Cortex of kidney (tissue), 1 donor: ENCODE measurements at places on chromosomes 7 and 10.

- DNase-seq = no peak
Observed at GRCh38 chr10:21473541-21473940, 51.9 kb downstream of the SKIDA1 start.

- DNase-seq = no peak
Observed at GRCh38 chr10:44427037-44427436, 42.1 kb upstream of the CXCL12 start.

- DNase-seq = no peak
Observed at GRCh38 chr10:48885376-48885775, 54.3 kb downstream of the LRRC18 start.

GRCh38 chr7:40199076-40199802 lies 64.4 kb downstream of the SUGCT start:
- no peak for DNase-seq

DNA sequence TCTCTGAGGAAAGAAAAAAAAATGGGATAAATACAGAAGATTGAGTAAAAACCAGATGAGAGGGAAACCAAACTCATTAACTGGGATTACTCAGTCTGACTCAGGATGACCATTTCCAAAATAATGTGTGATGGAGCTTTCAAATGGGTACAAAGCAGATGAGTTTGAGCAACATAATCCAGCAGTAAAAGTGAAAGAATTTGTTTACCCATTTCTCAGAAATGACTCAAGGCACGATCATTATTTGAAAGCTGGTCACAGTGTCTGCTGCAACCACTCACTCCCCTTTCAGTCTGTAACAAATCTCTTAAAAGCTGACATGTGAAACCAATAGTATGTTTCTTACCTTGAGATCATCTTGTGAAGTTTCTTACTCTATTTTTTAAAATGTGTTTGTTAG lies 104.7 kb upstream of the KLF14 start:
- DNase-seq = no peak

DNA sequence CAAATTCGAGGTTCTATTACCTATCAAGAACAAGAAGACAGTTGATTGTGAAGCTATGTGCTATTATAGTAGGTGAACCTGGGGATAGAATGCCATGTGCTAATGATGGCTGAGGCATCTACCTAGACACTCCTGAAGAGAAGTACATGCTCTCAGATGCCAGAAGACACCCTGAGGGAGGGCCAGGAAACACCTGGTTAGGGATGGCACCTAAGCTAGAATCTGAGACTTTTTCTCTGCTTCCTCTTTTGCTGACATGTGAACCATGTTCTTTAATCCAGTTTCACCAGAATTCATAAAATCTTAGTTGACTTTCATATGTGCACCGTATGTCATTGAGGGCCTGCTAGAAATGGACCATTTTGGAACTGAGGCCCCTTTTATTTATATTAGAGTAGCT lies 242.8 kb downstream of the GPR158 start:
- DNase-seq = no peak

DNA sequence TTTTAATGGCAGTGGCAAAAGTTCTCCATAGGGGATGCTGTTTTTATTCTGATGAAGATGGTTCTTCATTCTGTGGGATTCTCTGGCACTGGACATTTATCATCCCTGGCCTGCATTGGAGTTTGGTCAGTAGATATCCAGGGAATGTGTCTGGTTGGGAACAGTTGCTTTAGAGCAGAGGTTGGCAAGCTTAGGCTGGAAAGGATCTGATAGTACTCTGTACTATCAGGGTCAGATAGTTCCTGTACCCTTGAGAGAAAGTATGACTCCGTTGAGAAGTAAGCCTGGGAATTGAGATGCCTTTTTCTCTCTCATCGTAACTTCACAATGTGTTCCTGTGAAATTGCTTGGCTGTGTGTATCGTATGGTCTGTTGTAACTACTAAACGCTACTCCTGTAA lies 244.1 kb downstream of the POLR1F start:
- no peak for DNase-seq

DNA sequence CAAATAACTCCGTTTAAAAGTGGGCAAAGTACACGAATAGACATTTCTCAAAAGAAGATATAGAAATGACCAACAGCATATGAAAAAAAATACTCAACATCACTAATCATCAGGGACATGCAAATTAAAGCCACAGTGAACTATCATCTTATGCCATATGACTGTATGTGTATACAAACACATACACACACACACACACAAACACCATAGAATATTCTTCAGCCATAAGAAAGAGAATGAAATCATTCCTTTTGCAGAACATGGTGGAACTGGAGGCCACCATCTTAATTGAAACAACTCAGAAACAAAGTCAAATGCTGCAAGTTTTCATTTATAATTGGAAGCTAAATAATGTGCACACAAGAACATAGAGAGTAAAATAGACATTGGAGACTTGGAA lies 1019.4 kb downstream of the KCNMA1 start:
- no peak for DNase-seq

DNA sequence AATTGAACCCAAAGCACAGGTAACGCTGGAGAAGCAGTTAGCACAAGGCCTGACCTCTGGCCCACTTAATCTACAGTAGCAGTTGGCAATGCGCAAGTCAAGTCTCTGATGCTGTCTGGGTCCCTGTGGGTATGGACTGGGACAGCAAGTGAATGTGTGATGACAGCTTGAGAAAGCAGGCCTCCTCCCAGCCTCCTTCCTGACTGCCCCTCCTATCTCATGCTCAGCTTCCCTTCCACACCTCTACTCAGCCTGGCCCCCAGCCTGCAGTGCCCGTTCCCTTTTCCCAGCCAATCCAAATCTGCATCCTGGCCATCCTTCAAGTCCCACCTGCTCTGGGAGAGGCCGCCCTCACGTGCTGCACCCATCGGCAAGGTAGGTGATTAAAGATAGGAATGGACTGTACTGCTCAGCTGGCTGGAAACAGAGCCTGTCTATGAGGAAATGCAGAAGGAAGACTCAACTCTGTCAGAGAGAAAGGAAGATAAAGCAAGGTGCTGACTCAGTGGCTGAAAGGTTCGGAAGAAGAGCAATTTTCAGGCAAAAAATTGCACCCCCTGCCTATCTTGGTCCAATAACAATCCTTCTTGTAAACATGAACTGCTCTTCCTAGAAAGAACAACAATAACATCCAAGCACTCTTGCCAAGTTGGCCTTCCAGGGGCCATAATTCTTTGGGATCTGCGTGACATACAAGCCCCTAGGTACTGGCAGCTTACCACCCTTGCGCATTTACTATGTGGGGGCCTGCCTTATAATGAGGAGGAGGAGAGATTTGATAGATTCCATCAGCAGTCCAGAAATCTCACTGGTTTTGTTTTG lies 16.6 kb upstream of the FGFR2 start:
- DNase-seq = no peak

DNA sequence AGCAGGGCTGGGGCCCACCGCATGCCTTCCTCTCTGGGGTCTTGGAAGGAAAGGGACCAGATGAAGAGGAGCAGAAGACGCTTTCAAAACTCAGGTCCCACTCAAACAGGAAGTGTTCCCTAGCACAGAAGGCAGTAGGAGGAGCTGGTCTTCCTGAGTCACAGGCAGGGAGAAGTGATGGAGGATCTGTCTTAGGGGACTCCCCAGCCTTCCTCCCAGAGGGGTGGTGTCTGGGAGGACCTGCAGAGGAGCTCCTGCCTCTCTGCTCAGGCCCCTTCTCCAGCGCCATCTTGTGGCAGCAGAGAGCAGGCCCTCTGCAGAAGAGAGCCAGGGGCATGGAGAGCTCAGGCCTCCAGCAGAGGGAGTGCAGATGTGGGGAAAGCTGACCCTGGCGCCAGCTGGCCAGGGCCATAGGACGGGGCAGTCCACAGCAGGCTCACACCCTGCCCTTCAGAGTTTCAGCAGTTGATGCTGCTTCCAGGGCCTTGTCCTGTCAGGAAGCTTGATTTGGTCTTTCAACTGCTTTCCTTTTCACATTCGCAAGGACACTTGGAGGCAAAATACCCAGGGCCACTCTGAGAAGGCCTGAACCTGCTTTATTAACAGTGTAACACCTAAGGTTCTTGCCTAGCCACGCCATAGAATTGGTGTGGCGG lies 62.2 kb upstream of the TARP start:
- no peak for DNase-seq

DNA sequence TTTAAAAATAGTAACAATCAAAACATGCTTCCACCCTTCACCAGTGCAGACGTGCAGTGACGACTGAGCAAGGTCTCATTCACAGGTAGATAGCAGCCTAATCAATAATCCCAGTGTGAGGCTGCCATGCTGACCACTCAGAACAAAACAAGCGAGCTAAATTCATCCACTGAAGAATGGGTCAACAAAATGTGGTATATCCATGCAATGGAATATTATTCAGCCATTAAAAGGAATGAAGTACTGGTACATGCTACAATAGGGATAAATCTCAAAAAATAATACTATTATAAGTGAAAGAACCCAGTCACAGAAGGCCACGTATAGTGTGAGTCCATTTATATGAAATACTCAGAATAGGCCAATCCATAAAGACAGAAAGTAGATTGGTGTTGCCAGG lies 74.0 kb downstream of the PTPRE start:
- DNase-seq = no peak

- no peak for DNase-seq
Observed at GRCh38 chr7:131383417-131384285, 56.0 kb downstream of the MKLN1 start.

DNA sequence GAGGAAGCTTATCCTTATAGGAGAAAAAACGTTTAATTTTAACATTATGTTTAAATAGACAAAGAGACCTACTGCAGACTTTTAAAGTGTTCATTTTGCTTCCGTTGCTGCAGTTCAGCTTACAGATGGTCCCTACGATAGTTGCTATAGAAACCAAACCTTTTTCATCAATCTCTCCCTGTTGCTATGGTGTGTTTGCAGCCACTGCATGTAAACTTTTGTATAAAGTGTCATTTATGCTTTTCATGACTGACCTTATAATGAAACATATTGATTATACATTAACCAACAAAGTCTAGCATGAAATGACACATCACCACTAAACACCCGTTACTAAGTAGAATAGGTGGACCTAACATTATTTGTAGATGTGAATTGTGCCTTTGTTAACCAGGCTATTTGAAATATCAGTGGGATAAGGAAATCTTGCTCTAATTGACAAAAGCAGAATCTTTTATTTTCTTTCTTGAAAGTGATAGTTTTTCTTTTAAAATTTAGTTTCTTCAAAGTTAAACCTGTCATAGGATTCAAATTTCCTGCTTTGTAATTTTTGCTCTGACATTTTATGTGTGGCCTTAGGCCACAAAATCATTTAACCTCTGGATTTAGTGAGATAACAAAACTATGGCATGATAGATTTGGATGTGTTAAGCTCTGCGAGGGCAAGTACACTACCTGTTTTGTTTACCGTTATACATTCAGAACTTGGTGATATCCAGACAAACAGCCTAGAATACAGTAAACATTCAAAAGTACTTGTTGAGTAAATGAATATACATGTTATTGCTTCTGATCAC lies 64.0 kb downstream of the CACNB2 start:
- DNase-seq = no peak

DNA sequence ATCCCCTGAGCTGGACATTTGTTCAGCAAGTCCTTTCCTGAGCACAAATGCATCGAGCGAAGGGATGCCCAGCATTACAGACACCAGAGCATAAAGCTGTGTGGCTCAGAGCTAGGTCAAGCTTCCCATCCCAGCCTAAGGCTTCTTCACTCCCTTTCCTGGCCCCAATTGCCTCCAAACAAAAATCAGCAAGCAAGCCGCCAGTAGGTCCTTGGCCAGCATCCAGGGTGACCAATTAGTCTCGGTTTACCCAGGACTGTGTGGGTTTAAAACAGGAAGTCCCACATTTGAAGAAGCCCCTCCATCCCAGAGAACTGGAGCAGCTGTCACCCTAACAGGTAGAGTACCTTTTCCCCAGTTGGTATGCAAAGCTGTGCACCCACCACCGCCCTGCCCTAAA lies 51.2 kb downstream of the PRKAG2 start:
- DNase-seq = no peak

DNA sequence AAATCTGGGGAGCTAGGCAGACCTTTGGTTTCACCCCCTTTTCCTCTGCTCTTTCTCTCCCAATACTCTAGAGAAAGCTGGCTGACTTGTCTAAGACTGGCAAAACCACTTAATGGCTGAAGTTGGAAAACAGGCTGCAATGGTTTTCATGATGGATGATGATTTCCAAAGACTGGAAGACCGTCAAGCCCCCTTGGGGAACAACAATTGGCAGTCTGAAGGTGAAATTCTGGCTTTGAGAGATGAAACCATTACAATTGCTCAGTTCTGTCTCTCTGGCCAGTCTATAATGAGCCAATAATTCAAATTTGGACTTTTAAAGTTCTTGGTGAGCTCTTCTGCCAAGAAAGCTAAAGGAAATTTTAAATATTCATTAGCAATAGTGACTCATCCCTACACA lies 680.5 kb downstream of the PARD3 start:
- DNase-seq = no peak

DNA sequence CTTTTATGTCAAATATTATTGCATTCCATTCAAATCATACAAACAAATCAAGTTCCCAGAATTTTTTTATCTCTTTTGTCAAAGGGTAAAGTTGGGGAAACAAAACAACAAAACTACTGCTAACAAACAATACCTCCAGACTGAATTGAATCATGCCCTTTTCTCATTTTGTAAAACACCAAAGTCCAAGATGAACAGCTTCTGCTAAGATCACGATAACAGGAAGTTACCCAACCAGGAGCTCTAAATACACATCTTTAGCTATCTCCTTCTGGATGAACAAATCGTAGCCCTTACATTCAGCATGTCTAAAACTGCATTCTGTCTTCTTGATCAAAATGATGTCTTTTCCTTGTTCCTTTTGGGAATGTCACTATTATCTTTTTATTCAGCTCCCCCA lies 97.4 kb downstream of the CTTNBP2 start:
- no peak for DNase-seq

GRCh38 chr10:75297021-75297599 lies 61.4 kb upstream of the COMTD1 start:
- no peak for DNase-seq
